ENCODE measurements at places on chromosomes 16 and 17.

GRCh38 chr17:75757086-75757681 is 7.8 kb downstream of the GALK1 start:
- no peak for DNase-seq

DNA sequence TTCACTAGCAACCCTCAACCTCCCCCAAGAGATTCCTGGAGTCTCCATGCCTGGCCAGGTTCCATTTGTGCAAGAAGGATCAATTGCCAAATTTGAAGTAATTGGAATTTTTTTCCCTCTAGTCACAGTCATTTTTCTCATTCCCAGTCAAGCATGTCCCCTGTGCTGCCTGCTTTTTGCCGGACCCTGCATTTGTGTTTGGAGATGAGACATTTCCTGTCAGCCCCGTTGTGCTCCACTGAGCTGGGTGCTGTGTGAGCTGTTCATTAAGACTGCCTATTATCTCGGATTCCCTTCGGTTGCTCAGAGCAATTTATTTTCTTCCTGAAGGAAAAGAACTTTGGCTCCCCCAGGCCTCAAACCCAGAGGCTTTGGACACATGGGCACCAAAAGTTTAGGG is 201.0 kb upstream of the NLRP1 start:
- DNase-seq = no peak

DNA sequence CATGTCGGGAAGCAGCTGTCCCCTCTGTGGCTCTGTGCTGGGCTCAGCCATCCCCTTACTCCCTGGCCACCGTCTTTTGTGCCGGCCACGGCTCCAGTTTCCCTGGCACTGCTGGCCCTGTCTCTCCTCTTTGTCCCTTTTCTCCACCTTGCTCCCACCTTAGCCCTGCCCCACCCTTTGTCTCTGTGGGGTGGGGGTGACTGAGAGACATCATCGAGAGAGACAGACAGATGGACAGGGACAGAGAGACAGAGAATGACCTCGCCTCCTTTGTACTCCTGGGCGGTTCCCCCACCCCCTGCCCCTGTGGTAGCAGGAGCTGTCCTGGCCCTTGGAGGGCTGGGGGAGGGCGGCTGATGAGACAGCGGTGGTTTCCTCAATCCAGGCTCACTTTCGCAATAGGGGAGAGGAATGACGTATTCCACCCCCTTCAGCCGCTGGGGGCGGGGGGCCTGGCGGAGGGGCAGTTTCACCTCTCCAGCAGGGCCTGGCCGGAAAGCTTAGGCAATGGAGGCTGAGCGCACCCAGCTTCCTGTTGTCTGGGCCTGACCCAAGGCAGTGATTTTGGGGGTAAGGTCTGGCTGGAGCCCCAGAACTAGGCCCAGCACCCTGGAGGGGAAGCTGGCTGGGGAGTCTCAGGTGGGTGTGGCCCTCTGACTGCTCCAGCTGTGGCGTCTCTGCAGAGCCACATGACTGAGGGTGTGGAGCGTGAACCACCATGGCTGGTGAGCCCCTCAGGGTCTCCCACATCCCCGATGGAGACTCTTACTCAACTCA is 7.3 kb downstream of the FMNL1 start:
- DNase-seq = peak; percentile 84

DNA sequence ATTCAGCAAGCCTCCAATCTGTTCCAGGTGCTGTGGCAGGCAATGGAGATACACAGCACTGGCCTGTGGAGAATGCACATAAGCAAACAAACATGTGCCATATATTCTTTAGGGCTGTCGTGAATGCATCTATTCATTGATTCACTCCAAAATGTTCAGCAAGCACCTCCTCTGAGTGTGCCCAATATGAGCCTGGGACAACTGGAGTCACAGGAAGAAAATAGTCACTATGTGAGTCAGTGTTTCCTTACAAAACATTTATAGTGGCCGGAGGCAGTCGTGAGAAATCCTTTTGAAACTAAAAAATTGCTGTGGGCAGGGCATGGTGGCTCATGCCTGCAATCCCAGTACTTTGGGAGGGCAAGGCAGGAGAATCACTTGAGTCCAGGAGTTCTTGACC is 310.1 kb downstream of the CA10 start:
- no peak for DNase-seq

DNA sequence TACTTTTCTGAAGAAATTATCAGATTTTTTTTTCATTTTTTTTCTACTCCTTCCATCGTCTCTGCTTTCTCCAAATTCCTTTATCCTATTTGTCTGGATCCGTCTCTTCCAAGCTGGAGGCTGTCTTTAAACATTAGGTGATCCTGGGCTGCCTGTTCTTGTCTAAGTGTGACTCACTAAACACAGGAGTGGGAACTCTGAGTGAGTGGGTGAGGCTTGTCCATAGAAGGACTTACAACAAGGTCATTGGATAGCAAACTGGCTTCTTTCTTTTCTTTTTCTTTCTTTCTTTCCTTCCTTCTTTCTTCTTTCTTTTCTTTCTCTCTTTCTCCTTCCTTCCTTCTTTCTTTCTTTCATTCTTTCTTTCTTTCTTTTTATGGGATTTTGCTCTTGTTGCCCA is 18.2 kb downstream of the ALOX15 start:
- DNase-seq = no peak

- DNase-seq = no peak
Observed at GRCh38 chr16:29839822-29840221, 19.6 kb downstream of the MVP start.

- DNase-seq = no peak
Observed at GRCh38 chr17:80874866-80875445, 116.7 kb upstream of the CHMP6 start.

- DNase-seq = no peak
Observed at GRCh38 chr17:51672065-51672464, 411.7 kb downstream of the UTP18 start.

DNA sequence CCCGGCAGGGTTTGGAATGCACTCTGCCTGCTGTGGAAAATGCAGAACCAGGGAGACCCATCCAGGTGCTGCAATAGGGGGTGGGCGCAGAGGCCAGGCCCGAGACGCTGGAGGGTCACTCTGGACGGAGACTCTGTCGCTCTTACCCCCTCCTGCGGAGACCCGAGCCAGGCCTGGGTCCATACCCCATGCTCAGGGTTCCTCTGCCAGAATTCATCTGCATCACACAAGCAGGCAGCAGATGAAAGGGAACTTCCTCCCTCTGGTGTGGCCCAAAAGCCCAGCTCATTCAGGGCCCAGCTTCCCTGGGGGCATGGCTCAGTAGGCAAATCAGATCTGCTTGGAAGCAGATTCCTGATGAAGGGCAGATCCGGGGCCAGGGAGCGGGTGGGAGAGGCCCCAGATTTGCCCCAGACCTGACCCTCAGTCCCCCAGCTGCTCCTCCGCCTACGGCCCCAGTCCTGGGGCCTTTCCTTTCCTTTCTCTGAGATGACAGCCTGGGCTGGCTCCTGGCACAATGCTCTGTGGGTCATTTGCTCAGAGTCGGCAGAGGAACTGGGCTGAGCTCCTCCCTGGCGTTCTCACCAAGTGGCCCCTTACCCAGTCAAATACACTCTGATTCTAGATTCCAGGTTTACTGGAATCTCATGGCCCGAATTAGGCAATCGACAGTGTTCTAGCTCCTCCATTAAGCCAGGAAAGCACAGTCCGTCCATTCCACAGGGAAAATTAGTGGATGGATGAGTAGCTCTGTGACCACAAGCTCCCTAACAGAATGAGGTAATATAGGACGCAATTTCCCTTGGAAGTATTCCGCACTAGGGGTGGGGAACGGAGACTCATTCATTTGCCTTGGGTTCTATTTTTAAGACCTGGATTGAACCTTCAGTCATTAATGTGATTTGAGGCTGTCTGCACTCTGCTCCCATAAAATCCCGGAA is 19.1 kb upstream of the RASD1 start:
- no peak for DNase-seq

DNA sequence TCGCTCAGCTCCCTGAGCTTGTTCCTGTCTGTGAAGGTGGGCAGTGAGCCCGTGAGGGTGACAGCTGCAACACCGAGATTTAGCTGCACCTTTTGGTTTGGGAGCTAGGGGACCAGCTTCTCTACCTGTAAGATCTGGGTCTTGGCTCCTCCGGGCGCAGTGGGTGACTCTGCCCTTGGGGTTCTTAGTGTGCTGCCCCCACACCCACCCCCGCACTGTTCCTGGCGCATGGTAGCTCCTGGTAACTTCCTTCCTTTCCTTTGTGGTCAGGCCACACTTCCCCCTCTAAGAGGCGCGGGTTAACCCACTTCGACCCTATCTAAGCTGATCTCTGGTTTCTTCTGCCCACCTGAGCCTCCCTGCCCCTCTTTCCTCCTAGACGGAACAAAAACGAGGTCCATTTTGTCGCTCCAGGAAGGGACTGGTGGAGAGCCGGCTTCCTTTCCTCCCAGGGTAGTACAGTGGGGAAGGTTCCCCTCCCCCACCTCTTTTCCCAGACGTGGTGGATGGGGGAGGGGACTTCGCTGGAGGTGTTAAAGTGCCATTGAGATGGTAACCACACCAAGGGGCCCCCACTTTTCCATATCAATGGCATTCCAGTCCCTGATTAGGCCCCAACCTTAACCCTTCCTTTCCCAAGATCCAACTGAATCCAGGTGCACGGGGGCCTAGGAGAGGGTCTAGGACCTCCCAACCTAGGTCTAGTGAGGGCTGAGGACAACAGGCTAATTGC is 4.6 kb upstream of the CLDN9 start:
- DNase-seq = no peak

DNA sequence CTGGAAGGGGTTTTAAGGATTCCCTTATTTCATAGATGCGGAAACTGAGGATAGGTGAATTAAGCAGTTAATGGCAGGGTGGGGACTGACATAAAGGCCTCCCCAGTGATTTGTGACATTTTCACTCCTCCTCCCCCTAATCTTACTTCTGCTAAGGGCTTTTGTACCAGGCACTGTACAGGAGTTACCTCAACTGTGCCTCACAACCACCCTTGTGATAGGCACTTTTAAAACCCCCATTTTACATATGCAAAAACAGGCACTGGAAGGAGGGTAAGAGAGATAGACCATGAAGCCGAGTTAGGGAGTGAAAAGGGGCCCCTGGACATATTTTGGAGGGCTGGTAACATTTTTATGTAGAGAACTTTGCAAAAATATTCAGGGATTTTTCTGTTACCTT is 862 bp upstream of the GDE1 start:
- DNase-seq = no peak

GRCh38 chr17:17220529-17220928 is 14.4 kb upstream of the PLD6 start:
- DNase-seq = no peak

DNA sequence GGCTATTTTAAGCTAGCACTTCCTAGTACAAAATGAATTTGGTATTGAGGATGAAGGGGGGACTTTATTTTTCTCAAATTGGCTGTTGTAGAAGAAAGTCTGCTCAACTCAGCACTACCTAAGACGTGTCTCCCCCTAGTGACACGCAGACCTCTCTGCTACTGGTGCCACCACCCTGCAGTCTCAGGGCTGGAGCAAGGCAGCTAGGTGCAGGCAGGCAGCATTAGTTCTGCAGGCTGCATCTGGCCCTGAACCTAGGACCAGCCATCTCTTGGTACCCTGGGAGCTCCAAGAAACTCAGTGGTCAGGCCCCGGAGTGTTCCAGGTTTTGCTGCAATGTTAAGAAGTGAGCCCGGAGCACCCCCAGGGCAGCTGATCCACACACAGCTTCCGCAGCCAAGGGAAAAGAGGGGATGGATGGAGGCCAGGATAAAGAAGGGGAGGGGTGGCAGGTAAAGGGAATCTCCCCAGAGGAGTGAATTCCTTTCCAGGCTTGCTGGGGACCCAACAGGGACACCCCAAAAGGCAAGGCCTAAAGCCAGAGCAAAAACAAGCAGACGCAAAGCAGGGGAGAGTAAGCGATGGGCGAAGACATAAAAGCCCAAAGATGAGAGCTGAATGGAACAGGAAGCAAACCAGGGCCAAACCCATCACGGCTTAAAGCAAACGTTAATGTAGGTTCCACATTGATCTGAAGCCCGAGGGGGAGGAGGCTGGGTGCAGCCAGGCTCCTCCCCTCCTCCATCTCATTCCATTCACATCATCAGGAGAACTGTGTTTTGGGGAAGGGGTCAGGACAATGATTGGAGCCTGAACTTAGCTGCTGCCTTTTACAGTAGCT is 200.5 kb downstream of the ZFHX3 start:
- no peak for DNase-seq

DNA sequence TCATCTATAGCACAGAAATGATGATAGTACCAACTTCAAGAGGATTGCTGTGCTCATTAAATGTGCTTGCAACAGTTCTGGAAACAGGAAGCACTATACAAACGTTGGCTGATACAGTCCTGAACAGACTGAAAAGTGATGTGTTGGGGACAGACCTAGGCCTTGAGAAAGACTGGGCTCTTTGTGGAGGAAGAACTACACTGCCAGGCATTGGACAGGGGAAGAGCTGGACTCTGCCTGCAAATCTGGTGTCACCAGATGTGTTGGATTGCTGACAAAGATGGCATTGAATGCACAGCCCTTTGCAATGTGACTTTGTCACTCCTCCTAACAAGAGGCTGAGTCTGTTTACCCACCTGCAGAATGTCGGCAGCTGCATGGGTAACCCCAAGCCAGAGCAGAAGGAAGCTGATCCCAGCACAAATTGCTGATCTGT is 12.4 kb upstream of the ST6GALNAC2 start:
- DNase-seq = no peak

GRCh38 chr17:34312080-34312479 is 7.2 kb upstream of the CCL8 start:
- no peak for DNase-seq

DNA sequence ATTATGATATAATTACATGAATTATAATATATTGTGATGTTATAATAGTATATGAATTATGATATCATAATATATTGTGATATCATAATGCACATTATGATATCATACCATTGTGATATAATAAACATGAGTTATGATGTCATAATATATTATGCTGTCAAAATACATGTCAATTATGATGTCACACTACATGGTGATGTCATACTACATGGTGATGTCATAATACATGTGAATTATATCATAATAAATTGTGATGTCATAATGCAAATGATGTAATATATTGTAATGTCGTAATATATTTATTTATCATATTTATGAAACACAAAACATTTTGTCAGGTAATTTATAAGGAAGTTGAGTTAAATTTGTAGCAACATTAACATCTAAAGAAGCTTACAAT is 1950.1 kb downstream of the TP53TG3F start:
- no peak for DNase-seq

GRCh38 chr16:54210452-54211125 is 76.0 kb downstream of the IRX3 start:
- DNase-seq = no peak

DNA sequence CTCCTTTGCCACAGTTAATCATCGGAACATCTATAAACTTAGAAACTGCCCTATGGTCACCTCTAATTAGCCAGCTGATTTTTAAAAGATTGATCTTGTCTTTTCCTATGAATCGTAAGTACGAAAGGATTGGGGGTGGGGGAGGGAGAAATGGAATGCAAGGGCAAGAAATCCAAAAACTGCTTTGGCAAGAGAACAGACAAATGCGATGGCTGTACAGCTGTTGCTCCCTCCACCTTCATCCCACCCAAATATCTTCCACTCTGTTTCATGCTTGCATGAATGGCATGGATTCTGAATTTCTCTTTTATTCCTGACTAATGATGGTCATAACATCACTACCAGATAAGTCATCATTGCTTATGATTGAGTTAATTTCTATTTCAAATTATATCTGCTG is 165.7 kb downstream of the STX8 start:
- DNase-seq = no peak

GRCh38 chr17:82226809-82227628 is 1.8 kb upstream of the SLC16A3 start:
- no peak for DNase-seq

- no peak for DNase-seq
Observed at GRCh38 chr16:24734382-24734781, 4.9 kb downstream of the TNRC6A start.

- DNase-seq = no peak
Observed at GRCh38 chr17:77566151-77566550, 392.4 kb upstream of the TNRC6C start.

All from stimulated activated CD8-positive, alpha-beta memory T cell treated with anti-CD3 and anti-CD28 coated beads, Interleukin-4, amount 100 ng/mL, for 24 hours (primary cell).